Uterine smooth muscle cell (primary cell): ENCODE measurements at places on chromosomes 4 and X. TPM values are rescaled to one million over a fixed set of nuclear protein-coding genes. Genes with fewer than 3 reads are reported as not detected.

The GPR173 gene
- 2.5 and 3.1 TPM in 2 replicates for total RNA-seq

The EXOC1 gene
- 49.5 and 56.9 TPM in 2 replicates for total RNA-seq

The DNAAF6 gene
- not detected in 2 replicates for total RNA-seq

The TSC22D3 gene
- 21.7 and 41.5 TPM in 2 replicates for total RNA-seq

The GDPD2 gene
- total RNA-seq, result not detected in 2 replicates

The MAGEB1 gene
- not detected in 2 replicates for total RNA-seq

The XK gene
- 0.22 and 0.25 TPM in 2 replicates for total RNA-seq

The GAGE1 gene
- not detected in 2 replicates for total RNA-seq

The SOWAHD gene
- under 0.01 TPM in 1 of 2 replicates, not detected in the other for total RNA-seq

The IL2RG gene
- total RNA-seq, result not detected in 2 replicates

The DCHS2 gene
- 0.11 and 0.12 TPM in 2 replicates for total RNA-seq

The CTAG2 gene
- not detected in 2 replicates for total RNA-seq

The EIF2S3 gene
- total RNA-seq, result 348 and 389 TPM in 2 replicates

The IL13RA1 gene
- 23.9 and 43.2 TPM in 2 replicates for total RNA-seq

The TTC29 gene
- total RNA-seq, result 0.66 TPM in 1 of 2 replicates, not detected in the other

The GIMD1 gene
- not detected in 2 replicates for total RNA-seq

The VSIG4 gene
- not detected in 2 replicates for total RNA-seq

The CYTL1 gene
- total RNA-seq, result 0.12 TPM in 1 of 2 replicates, not detected in the other

The NEIL3 gene
- 6.7 and 14.6 TPM in 2 replicates for total RNA-seq

The TRIML1 gene
- not detected in 2 replicates for total RNA-seq

The EVC gene
- 37.2 and 59.4 TPM in 2 replicates for total RNA-seq

The SPIN4 gene
- 2.6 and 3.9 TPM in 2 replicates for total RNA-seq

The PCGF3 gene
- 35.0 and 45.2 TPM in 2 replicates for total RNA-seq

The NKX1-1 gene
- total RNA-seq, result not detected in 2 replicates

The MAGED4B gene
- total RNA-seq, result 19.7 and 41.5 TPM in 2 replicates

The ZXDB gene
- total RNA-seq, result 9.0 and 13.2 TPM in 2 replicates

The HCFC1 gene
- total RNA-seq, result 14.6 and 21.1 TPM in 2 replicates

The HMGN5 gene
- total RNA-seq, result 0.75 and 1.7 TPM in 2 replicates

The HSD17B13 gene
- total RNA-seq, result 0.22 and 0.37 TPM in 2 replicates

The IL9R gene
- under 0.01 TPM in 1 of 2 replicates, not detected in the other for total RNA-seq
